Endodermal cell (in vitro differentiated cells): ENCODE measurements at places on chromosomes 3 and 15.

DNA sequence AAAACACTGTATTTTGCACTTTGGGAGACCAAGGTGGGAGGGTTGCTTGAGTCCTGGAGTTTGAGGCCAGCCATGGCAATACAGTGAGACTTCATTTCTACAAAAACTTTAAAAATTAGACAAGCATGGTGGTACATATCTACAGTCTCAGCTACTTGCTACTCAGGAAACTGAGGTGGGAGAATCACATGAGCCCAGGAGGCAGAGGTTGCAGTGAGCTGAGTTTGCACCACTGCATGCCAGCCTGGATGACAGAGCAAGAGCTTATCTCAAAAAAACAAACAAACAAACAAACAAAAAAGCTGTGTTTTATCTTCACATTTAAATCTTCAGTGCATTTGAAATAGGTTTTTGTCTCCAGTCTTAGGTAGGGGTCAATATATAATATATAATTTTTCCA lies 4.8 kb upstream of the SLC9C1 start:
- no peak for DNase-seq

DNA sequence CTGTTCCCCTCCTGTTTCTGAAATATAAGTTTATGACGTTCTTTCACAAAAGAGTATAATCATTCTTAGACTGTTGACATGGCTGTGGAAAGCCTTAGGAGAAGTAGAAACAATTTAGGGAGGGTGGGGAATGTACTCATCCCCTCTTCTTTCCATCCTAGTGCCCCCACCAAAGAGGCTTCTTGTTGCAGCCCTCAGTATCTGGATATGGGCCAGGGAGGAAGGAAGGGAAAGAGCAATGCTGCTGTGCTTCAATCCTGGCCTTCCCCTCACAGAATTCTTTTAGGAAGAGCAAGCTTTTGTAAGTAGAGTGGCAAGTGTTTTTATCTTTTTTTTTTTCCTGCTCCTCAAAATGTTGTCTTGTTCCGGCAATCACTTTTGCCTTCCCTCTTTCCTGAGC lies 1.7 kb downstream of the INAFM2 start:
- DNase-seq, result no peak

GRCh38 chr3:98645039-98645438 lies 51.6 kb upstream of the CPOX start:
- DNase-seq, result no peak

GRCh38 chr3:59422312-59422711 lies 372.5 kb upstream of the CFAP20DC start:
- no peak for DNase-seq

DNA sequence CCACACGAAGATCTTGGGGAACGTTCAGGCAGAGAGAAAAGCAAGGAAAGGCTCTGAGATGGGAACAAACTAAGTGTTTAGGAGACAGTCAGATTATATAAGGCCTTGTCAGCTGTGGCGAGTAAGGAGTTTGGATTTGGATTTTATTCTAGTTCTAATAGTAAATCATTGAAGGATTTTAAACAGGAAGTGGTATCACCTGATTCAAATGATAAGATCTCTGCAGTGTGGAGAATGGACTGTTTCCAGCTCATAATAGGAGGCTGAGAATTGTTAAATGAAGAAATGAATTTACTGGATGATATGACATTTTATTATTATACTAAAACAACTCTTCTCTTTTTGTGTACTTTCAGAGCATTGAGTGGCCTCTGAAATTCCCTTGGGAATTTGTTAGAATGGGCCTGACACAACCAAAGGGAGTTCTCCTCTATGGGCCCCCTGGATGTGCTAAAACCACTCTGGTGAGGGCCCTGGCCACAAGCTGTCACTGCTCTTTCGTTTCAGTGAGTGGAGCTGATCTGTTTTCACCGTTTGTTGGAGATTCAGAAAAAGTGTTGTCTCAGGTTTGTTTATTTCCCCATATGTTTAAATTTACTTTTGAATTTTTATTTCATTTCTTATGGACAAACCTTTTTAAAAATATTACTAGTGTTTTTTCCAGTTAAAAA lies 36.0 kb upstream of the GATM start:
- DNase-seq, result no peak

- DNase-seq, result no peak
Measured at GRCh38 chr3:106333911-106334618, 465.3 kb upstream of the CBLB start.

DNA sequence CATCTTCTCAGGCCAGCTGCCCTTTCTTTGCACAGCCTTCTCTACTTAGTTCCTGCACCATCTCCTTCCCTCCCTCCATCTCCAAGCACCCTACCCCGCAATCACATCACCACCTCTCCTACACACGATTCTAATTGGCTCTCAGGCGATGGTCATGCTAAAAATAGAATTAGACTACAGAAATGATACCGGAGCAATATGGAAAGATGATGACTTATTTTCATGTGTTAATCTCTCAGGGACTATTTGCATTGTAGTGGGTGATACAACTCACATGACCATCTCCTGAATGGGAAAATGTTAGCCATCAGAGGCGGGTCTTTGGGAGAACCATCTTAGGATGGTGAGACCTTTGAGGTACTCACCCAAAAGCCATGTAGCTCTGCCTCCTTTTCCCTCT lies 54.7 kb upstream of the PPARG start:
- no peak for DNase-seq

GRCh38 chr3:9934235-9934621 lies 594 bp downstream of the CRELD1 start:
- no peak for DNase-seq

DNA sequence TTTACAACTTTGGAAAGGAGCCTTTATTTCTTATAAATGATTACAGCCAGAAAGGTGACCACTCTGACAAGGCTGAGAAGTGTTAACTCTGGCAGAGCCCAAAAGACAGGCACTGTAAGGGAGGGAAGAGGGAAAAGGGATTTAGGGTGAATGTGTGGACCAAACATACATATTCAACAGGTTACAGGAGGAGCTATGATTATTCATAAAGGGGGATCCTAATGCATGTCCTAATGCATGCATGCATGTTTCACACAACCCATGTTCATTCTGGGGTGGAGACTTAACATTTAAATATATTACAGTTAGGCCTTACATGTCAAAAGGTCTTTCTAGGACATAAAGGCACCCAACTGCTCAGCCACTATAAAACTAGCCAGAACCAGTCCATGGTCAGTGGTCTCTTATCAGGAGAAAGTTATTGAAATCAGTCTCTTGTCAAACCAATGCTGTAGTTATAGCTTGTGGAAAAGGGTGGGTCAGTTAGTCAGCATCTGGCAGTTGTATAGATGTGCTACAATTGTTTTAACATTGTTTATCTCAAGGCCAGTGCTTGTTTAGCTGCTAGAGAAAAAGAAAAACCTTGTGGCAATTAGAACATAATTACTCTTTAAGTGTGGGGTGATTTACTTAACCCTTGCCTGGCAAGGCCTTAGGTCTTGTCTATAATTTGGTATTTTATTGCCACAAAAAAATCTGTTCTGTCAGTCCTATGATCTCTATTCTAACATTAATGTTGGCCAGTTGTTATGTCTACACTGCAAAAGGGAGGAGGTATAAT lies 77.5 kb downstream of the RAD18 start:
- no peak for DNase-seq

DNA sequence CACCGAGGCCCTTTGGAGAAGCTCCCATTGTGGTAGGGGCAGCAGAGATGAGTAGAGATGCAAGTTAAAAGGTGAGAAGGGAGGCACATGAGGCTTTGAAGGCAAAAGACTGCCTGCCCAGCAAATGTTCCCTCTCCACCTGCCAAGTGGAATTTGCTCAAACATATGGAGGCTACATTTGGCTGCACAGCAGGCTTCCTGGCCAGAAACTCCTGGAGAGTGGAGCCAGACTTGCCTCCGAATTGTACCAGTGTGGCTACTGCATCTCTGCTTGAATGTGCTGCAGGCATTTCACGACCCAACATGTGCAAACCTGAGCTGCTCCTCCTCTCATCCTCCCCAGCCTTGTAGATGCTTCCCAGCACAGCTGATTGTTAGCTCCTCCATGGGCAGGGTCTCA lies 229.2 kb downstream of the ZNF621 start:
- DNase-seq, result no peak

GRCh38 chr3:16866571-16866970 lies 18.2 kb upstream of the PLCL2 start:
- DNase-seq, result no peak

DNA sequence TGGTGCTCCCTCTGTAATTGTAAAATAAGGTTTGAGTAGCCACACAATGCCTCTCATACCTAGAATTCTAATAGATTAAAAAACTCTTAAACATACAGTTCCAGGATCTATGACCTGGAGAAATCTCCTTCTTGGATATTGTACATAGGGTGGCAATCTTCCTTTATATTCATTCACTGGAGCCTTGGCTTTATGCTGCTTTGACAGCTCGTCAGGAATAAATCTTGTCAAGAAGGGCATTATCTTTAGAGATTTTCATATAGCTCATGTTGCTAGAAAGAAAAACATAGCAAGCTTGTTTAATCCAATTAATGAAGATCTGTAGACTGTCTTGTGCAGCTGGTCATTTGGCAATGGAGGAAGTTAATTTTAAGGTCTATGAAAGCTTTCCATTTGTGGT lies 131.1 kb downstream of the PYDC2 start:
- no peak for DNase-seq

DNA sequence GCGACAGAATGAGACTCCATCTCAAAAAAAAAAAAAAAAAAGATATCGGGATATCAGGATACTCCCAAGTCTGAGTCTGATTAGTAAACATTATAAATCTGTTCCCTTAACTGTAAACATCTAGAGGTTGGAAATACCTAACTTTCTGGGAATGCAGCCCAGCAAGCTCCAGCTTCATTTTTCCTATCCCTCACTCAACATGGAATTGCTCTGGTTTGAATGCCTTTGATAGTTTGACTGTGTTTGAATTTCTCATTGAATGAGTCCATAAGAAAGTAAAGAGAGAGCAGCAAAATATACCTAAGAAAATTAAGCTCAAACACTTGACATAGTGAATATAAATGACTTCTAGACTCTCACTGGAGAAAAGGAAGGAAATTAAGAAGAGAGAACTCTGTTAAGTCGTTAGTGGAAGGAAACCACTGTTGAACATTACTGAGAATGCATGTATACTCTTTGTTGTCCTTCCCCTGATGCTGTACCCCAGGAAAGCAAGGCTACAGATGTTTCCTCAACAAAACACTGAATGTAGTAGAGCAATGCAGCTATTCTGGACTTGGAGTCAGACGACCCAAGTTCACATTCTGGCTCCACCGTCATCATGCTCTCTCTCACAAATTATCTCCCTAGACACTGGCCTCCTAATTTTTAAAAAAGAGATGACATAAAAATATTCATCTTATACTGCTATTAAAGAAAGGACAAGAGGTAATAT lies 62.4 kb downstream of the CD200 start:
- DNase-seq, result no peak
